ENCODE measurements at places on chromosomes 11 and 22.

DNA sequence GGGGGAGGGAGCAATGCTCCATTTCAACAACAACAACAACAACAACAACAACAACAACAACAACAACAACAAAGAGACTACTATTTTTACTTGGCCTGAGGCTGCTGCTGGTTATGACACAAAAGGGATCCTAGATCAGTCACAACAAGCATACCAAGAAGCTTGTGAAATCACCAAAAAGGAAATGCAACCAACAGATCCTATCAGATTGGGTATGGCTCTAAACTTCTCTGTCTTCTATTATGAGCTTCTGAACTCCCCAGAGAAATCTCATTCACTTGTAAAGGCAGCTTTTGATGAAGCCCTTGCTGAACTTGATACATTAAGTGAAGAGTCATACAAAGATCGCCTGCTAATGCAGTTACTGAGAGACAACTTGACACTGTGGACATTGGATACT is 10.5 kb upstream of the MS4A2 start:
- no peak for ATAC-seq

DNA sequence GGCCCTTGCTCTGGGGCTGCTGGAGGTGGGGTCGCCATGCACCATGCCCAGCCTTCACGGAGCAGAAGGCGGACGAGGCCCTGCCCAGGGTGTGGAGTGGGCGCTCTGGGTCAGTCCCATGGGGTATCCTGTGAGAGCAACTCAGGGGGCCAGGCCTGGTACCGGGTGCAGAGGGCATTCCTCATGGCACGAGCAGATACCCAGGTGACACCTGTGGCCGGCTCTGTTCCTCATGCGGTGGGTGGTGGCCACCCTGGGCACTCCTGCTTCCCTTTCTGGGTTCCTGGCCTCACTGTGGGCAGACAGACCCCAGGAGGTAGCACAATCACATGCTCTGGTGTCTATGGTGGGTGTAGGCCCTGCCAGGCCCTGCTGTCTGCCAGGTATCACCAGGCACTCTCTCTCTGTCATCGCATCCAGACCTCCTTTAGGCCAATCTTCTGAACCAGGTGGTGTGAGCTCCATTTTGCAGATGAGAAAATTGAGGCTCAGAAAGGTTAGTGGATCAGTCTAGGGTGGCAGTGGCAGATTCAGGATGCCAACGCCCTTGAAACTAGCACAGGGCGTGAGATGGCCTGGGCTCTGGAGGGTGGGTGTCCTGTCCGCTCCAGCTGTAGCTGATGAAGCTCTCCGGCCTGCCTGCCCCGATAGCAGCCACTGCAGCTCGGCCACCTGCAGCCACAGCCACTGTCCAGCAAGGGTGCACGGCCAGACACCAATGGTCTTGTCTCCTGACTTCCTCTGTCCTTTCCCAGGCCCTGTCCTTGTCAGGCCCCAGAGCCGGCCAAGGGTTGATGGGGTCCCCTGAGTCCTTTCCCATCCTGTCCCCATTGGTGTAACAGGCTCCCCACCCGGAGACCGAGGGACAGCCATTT is 15.1 kb downstream of the DGKZ start:
- ATAC-seq: no peak

- ATAC-seq: no peak
Measured at GRCh38 chr11:13859892-13860291, 102.6 kb upstream of the SPON1 start.

GRCh38 chr11:113203141-113203753 is 111.1 kb upstream of the TTC12 start:
- ATAC-seq: no peak

GRCh38 chr11:110032259-110032658 is 60.9 kb upstream of the ZC3H12C start:
- no peak for ATAC-seq

DNA sequence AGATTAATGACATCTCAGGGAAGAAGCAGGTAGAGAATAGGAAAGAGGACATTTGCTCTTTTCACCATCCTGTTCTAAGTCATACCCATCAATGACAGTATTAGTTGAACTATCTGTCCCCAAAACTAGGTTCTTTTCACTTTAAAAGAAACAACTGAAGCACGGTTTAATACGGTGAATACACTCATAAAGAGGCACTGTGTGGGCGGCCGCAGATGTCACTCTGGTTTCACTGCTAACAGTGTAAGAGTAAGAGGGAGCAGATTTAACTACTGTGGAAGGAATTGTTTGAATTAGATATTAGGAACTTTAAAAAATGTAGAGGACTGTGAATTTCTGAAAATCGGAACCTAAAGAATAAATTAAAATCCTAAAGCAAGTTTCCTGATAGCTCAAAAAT is 49.5 kb downstream of the VSIG10L2 start:
- peak; percentile 98 for ATAC-seq

GRCh38 chr11:10930972-10931760 is 73.3 kb upstream of the ZBED5 start:
- peak; percentile 68 for ATAC-seq

DNA sequence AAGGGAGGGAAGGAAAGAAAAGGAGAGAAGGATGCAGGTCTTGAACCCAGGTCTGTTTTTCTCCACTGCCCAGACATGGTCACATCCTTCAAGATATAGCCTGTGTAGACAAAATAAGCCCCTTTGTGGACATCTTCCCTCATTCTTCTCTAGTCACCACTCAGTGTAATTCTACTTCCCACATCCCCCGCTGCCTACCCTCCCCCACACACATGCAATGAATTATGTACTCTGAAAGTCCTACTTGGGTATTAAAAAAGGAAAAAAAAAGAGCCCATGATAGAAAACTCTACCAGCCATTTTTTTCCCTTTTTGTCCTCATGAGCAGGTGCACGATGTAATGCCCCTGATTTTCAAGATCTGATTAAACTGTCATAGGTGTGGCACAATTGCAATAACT is 346.0 kb downstream of the MN1 start:
- no peak for ATAC-seq

GRCh38 chr11:45289369-45289768 is 3.2 kb upstream of the SYT13 start:
- ATAC-seq: no peak

- ATAC-seq: no peak
Measured at GRCh38 chr11:119192111-119192510, 6.8 kb downstream of the NHERF4 start.

DNA sequence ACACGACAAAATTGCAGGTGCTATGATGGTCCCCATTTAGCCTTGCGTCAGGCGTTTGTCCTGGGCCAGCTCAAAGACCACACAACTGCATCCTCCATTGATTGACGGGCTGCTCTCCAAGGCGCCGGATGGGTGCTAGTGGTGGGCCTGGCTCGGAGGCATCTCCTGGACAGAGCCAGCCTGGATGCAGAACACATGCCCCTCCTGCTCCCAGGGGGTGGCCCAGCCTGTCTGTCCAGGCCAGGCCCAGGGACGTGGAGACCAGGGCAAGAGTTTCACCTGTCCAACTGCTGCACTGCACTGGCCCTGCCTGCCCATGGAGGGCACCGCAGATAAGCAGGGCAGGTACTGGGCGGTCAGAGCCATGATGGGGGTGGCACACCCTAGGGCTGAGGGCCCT is 23.4 kb upstream of the FGF19 start:
- no peak for ATAC-seq

DNA sequence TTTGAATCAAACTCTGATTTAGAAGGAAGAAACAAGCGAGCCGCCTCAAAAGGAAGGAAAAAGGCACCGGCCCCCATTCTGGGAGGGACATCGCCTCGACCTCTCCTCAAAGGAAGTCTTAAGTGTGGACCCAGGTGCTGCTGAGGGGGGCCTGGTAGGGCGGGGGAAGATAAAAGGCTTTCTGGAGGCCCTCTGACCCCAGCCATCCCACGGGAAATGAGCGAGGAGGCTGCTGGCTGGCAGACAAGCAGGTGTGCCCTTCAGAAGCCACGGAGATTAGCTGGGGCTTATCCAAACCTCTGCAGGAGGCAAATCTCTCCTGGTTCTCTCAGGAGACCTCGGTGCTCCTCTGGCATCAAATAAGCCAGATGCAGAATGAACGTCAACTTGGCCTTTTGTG is 171.4 kb upstream of the BLID start:
- no peak for ATAC-seq

DNA sequence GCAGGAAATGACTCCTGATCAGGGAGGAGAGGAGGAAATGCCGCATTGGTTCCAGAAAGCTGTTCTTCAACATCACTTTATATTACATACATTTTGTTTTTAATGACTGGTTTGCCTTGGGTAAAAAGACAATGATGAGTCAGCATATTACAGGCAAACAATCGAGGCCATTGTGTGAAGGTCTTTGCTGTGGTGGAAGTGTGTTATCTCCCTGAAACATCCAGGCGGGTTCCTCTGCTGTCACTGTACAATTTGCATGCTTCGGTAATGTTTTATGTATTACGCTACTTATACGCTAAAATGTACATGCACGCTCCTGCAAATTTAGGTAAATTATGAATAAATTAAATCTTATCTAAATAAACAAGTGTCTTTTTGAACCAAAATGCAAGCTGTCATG is 161.1 kb downstream of the KIRREL3 start:
- ATAC-seq: no peak

DNA sequence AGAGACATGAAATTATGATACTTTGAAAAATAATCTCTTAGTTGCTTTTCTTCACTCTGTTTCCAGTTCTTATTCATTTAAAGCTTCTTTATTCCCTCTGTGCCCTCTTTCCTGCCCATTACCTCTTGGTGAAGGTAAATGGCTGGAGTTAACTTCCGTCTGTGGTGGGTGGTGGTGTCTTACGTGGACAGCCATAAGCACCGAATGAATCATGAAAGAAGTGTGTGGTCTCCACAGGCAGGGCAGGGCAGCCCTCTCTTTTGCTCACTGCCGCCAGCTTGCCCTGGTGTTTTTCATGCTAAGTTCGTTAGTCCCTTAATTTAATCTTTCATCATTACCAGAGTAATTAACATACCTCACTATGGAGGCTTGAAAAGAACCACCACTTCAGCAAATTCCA is 98.7 kb upstream of the SORL1-AS1 start:
- peak; percentile 65 for ATAC-seq

DNA sequence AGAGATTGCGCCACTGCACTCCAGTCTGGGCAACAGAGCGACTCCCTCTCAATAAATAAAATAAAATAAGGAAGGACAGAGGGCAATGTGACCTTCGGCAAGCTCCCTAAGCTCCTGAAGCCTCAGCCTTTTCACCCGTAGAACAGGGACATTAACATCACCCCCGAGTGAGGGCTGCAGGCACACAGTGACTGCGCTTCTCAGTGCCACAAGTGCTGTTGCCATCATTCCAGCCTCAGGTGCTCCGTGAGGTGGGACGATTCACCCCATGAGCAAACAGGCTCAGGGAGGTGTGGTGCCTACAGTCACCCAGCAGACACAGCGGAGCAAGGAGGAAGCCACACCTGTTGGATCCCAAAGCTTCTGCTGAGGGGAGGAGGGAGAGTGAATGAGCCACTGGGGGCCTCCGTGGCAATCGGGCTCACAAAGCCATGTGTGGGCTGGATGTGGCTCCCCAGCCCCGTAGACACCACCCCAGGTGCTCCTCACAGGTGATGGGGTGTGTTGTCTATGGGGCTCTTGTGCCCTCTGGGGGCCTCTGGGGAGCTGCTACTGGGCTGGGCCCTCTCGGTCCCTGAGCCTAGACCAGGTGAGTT is 9.1 kb upstream of the TCF20 start:
- ATAC-seq: no peak

- peak; percentile 70 for ATAC-seq
Measured at GRCh38 chr11:13316528-13316961, 39.0 kb downstream of the BMAL1 start.

DNA sequence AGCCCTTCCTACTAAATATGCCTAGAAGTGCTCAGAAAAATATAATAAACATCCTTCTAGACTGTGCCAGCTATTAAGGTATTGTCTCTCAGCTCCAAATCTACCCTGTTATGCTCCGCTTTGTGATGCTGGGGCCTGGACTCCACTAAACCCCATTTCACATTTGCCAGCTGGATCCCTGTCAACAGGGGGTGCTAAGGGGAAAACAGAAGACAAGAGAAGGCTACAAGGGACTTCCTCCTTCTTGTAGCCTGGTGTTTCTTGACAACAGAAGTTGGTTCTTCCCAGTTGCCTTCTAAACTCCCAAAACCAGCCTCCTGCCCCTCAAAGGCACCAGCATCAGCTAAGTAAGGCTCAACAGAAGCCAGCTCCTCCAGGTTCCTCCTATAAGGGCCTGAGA is 5.2 kb downstream of the NUMA1 start:
- no peak for ATAC-seq

DNA sequence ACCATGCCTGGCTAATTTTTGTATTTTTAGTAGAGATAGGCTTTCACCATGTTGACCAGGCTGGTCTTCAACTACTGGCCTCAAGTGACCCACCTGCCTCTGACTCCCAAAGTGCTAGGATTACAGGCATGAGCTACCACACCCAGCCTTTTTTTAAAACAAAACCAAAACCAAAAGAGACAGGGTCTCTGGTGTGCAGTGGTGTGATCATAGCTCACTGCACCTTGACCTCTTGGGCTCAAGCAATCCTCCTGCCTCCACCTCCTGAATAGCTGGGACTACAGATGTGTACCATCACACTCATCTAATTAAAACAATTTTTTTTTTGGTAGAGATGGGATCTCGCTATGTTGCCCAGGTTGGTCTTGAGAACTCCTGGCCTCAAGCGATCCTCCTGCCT is 77.7 kb downstream of the PTPRJ start:
- ATAC-seq: no peak

- ATAC-seq: no peak
Measured at GRCh38 chr11:112694245-112694644, 267.0 kb upstream of the NCAM1 start.

DNA sequence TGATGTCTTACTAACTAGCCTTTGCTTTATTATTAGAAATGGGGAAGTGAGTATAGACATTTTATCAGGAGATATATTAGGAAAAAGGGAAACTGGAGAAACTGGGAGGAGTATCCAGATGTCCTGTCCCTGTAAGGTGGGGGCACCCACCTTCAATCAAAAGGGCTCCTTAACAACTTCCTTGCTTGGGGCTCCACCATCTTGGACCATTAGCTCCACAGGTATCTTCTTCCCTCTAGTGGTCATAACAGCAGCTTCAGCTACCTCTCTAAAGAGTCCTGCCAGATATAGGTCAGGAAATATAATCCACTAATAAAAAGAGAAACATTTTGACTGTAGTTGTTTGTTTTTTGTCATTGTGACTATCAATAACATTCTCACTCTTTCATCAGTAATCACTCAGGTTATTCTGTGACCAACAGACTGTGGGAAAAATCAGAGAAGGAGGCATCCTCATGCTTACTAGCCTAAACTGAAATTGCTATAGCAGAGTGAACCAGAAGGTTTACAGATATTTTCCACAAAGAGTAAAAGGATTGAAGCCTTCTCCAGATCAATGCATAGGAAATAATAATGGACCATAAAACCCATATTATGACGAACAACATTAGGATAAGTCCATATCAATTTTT is 10.4 kb downstream of the OR51B4 start:
- no peak for ATAC-seq

GRCh38 chr11:125426818-125427528 is 69.1 kb downstream of the FEZ1 start:
- no peak for ATAC-seq

DNA sequence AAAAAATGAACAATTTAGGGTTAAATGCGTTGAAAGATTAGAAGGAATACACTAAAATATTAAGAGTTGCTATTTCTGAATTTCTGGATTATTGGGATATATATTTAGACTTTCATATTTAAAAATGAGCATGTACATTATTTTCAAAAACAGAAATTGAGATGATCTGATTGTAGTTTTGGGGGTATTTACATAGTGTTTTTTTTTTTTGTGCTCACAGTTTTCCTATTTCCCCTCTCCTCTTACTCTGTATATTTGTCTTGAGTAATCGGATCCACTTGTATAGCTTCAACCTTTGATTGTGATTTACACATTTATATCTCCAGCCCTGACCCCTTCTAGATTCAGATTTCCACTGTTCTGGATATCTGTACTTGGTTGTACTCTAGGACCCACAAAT is 5.3 kb downstream of the USP47 start:
- no peak for ATAC-seq
